Left ventricle myocardium inferior (tissue), 1 donor: ENCODE measurements at places on chromosomes 12 and 14. TPM values are rescaled to one million over a fixed set of nuclear protein-coding genes. Genes with fewer than 3 reads are reported as not detected.

SLC39A2 gene
- total RNA-seq, result not detected

BLTP3B gene
- total RNA-seq, result 11.9 TPM

KLRD1 gene
- 1.4 TPM for total RNA-seq

GRCh38 chr12:79782172-79782900 is 91.6 kb upstream of the PAWR start:
- no peak for DNase-seq
- peaks cover 72% of the 10 kb centered on the region for H3K36me3 ChIP-seq
- H3K4me3 ChIP-seq, result no peak overlapping the region
- peak overlapping the region; percentile 67 for H3K27ac ChIP-seq

DNA sequence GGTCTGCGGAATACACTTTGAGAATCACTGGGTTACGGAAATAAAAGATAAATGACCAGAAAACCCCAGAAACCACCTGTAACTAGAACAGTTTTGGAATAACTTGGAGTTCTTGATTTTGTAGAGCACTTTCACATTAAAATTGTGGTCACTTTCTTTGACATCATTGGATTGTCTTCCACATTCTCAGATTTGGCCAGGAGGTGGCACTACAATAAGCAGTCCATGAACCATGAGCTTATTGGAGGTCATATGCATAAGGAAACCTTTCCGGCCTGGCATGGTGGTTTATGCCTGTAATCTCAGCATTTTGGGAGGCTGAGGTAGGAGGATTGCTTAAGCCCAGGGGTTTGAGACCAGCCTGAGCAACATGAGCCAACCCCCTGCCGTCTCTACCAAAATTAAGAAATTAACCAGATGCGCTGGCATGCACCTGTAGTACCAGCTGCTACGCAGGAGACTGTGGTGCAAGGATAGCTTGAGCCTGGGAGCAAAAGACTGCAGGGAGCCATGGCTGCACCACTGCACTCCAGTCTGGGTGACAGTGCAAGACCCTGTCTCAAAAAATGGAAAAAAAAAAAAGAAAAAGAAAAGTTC is 107.7 kb upstream of the CAND1 start:
- no peak for DNase-seq
- no peaks in the 10 kb centered on the region for H3K36me3 ChIP-seq
- H3K27ac ChIP-seq, result no peak overlapping the region
- no peaks in the 10 kb centered on the region for H3K27me3 ChIP-seq

TBX3 gene
- 27.2 TPM for total RNA-seq

GRCh38 chr12:66312189-66312588 is 9.9 kb downstream of the HELB start:
- no peak overlapping the region for H3K27ac ChIP-seq
- no peak overlapping the region for H3K4me3 ChIP-seq
- peaks cover 41% of the 10 kb centered on the region for H3K36me3 ChIP-seq
- no peaks in the 10 kb centered on the region for H3K4me1 ChIP-seq
- H3K27me3 ChIP-seq, result no peaks in the 10 kb centered on the region

DNA sequence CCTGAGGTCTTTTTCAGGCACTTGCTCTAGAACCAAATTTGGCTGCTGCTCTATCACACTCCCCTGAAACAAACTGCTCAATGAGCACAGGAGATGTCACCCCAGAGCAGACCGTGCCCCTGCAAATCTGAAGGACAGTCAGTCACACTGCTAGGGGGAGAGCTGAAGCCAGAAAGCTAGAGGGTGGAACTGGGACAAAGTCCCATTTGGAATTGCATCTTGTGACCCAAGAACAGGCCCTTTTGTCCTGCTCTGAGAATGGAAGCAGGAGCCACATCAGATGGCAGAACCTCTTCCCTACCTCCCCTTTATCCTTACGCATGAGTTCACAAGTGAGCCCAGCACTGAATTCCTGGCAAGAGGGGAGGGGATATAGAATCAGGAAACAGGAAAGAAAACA is 64.7 kb downstream of the MAP3K9 start:
- no peaks in the 10 kb centered on the region for H3K27me3 ChIP-seq
- H3K36me3 ChIP-seq, result no peaks in the 10 kb centered on the region
- H3K27ac ChIP-seq, result no peak overlapping the region
- no peak overlapping the region for H3K4me3 ChIP-seq
- H3K4me1 ChIP-seq, result peaks cover 3% of the 10 kb centered on the region

DNA sequence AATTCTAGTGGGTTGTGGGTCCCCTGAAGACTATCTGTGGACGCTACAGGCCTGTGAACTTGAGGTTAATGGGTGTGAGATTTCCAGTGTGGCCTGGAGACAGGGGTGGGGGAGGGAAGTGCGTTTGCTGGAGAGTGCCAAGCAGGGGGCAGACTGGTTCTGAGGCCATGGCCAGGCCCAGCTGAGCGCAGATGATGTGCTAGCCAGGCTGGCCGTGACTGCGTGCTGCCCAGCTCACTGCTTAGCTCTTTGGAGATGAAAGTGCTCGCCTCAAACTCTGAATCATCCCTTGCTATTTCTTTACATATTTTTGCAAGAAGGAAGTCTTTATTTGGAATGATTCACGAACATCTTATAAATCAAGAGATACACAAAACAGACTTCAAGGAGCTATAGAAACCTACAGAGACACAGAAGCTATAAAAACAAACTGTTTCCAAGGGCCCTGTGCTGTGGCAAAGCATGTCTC is 75.2 kb upstream of the PLEKHG3 start:
- no peak overlapping the region for H3K27ac ChIP-seq
- no peaks in the 10 kb centered on the region for H3K4me1 ChIP-seq
- no peaks in the 10 kb centered on the region for H3K27me3 ChIP-seq
- H3K36me3 ChIP-seq, result no peaks in the 10 kb centered on the region

EEF1AKMT3 gene
- 0.99 TPM for total RNA-seq
